NCI-H1092 treated with DMSO at 0.1 percent for 48 hours (cell line): ENCODE measurements at places on chromosomes 3 and 15.

DNA sequence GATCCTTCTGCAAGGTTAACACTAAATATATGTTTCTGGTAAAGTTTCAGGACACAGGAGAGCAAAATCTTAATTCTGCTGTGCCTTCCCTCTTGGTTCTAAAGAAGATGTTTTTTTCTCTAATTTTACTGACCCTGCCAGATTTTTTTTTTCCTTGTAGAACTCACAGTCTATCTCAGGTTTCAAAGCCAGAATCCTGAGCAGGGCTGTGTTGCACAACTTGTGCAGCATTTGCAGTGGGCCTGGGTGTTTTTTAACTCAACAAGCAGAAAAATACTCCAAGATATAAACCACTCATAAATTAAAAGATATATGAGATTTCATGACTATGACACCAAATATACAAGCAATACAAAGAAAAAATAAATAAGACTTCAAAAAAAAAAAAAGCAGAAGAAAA, 40.2 kb upstream of the ARF4 start:
- no peak for DNase-seq

DNA sequence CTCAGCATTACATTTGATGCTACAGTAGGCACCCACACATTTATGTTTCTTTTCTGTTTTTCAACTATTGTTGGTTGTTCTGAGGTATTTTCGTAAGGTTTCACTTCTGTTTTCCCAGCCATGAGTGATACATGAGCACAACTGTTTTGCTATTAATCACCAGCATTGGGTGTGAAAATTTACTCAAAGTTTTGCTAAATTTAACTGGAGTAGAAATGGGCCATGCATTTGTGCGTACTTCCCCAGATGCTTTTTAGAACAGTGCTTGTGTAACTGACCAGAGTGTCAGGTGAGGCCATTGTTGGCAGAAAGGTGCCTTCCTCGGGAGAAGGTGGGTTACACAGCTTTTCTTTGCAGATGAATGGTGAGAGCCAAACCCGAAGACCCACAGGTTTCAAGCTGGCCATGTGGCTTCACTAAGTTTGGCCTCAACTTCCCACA, 70.4 kb downstream of the ST6GAL1 start:
- no peak for DNase-seq

DNA sequence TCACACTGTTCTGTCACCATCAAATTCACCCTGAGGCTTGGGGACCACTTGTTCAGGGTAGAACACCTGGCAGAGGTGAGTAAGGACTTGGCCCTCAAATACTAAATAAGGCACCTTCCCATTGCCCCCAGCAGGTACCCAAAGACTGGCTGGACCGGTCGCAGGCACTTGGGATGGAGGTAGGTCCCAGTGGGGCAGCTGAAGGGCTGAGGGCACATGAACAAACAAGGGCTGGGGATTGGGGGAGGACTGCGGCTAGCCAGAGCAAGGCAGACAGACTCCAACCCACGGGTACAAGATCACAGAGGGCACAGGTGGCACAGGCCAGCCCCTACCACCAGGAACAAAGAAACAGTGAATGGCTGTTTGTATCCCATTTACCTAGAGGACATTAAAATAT, 1.9 kb downstream of the MRPS25 start:
- DNase-seq, result no peak

- no peak for DNase-seq
Measured at GRCh38 chr15:55915221-55915620, 78.2 kb downstream of the NEDD4 start.

DNA sequence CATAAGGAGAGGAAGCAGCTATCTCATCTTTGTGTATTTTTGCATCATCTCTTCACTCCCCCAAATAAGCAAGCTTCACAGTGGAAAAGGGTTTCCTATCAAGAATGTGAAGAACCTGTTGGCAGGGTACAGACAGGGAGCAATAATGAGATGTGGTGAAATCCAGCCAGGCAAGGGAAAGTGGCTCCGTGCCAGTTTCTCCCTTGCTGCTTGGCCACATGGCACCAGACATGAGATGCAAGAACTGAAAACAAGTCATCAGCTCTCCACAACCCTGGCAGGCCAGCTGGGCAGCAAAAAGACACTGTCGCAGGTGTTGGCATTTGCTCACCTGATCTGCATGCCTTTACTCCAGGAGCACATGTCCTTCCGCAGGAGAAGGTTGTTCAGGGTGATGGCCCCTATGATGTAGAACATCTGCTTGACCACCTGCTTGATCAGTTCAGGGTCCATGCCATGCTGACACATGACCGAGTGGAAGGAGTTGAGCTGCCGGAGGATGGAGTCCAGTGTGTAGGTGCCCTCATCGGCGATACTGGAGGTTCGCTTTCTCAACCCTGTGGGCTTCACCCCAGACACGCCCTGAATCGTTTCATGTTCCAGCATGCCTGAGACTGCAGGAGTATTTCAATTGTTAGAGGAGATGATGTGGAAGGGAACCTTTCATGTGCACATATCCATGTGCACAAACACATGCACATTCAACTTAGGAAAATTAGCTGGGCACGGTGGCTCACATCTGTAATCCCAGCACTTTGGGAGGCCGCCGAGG, 23.3 kb upstream of the MYO5C start:
- DNase-seq, result no peak

- no peak for DNase-seq
Measured at GRCh38 chr15:31013863-31014607, 22.6 kb upstream of the MTMR10 start.

DNA sequence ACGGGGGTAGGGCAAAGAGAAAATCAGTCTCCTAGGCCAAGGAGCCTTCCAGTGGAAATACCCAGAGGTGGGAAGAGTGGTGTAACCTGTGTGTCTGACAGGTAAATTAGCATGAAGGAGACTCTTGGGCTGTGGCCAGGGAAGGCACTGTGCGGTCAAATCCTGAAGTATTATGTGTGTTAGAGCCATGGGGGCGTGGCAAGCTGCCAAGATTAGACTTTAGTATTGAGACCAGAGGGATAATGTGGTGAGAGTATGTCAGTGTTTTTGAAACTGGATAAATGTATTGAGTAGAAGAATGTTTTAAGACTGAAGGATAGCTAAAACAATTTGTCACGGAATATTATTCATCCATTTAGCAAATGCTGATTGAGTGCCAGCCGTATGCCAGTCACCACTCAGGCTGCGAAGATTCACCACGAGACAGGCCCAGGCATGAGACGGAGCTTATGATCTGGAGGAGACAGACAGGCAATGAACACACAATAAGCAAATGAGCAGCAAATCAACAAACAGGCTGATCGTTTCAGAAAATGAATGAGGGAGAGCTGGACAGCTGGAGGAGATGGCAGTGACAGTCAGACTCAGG, 445.9 kb downstream of the MCTP2 start:
- DNase-seq, result no peak

- no peak for DNase-seq
Measured at GRCh38 chr3:187210545-187211327, 13.4 kb downstream of the RTP1 start.

- DNase-seq, result no peak
Measured at GRCh38 chr15:92670621-92671020, 15.0 kb upstream of the FAM174B start.

GRCh38 chr15:88805031-88805780, 2.0 kb downstream of the ACAN start:
- DNase-seq, result no peak

DNA sequence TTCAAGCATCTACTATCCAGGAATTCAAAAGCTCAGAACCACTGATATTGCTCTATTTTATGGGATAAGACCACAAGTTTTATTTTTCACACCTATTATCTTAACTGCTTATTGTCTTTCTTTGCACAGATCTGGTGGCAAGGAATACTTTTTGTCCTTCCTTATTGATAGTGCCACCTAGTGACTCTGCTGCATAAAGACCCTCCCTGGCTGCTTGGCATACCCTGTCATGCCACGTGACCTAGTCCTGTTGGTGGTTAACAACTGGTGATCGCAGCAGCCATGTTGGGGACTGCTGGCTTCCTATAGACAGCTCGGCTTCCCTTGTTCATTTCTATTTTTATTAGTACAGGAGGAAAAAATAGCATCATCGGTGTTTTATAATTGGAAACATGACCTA, 236.3 kb downstream of the MEX3B start:
- DNase-seq, result peak; percentile 61

DNA sequence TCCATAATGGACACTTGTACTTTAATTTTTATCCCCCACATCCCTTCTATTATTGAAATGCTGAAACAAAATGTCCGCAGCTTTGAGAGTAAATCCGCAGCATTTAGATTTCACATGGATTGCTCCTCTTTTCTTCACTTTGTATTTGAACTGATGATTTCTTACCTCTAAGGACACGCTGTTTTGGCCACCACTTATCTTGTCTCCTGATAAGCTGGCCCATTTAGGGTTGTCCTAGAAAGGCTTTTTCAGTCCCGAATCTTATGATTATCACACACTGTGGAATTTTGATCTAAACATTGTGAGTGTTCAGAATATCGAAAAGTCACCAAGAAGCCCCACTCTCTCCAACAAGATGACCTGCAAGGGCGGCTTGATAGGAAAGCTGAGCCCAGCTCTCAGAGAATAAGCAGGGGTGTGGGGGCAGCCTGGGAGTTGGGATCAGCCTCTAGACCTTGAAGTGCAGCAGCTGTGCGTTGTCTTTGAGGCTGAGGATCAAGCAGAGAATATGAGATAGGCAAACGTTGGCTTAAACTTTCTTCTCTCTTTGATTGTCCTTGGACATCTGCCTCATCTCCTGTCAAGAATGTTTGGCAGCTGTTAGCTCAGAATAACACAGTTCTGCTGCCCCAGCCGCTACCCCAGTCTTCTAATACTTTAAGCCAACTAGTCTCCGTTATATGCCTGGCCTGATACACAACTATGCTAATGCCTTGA, 399.7 kb upstream of the NR2F2 start:
- no peak for DNase-seq

DNA sequence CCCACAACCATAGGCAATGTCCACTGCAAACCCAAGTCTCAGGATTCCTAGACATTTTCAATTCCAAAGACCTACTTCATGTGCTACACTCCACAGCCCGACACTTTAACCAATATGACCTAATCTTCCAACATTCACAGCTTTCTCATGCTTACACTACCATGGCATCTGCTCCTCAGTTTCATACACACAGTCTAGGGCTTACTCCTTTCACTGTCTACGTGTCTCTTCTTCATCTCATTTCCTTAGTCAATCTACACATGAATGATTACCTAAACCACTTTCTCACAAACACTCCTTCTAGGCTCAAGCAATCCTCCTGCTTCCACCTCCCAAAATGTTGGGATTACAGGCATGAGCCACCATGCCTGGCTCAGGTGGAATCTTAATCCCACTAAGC, 106.3 kb downstream of the STAG1 start:
- no peak for DNase-seq

DNA sequence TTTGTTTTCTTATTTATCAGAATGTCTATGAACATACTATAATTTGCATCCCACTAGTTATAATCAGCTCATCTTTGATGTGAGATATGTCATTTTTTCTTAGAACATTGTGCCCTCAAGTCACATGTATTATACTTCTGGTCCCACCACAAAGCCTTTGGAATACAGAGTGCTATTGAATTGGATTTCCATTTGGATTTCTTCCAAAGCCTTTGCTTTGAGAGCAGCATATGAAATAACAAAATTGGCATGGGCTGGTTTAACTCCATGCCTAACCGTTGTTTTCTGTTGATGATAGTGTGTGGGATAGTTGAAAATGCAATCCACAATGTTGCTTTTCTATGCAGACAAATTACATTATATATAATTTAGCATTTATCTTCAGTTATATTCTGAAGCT, 284.5 kb upstream of the PLSCR5 start:
- no peak for DNase-seq

DNA sequence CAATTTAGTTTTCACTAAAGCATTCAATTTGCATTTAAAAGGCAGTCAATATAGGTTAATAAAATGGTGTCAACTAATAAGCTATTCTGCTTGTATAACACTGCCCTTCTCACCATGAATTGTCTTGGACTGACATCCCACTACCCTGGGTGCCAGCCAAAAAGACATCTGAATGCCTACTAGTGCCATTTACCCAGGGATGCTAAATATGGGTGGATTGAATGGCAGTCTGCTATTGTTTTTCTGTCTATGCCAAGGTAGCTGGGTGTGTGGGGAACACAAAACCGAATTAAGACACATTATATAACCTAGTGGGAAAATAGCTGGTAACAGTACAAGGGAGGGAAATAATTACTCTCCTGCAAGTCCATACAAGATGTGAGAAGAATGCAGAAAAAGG, 240.0 kb upstream of the CFAP20DC start:
- no peak for DNase-seq
